Activated B cell treated with CpG ODN at 0.5 μM for 24 hours (primary cell): ENCODE measurements at places on chromosomes 1 and 21. TPM values are rescaled to one million over a fixed set of nuclear protein-coding genes. Genes with fewer than 3 reads are reported as not detected.

PADI1 gene
- not detected in 2 replicates for total RNA-seq

HRNR gene
- not detected in 2 replicates for total RNA-seq

DNA sequence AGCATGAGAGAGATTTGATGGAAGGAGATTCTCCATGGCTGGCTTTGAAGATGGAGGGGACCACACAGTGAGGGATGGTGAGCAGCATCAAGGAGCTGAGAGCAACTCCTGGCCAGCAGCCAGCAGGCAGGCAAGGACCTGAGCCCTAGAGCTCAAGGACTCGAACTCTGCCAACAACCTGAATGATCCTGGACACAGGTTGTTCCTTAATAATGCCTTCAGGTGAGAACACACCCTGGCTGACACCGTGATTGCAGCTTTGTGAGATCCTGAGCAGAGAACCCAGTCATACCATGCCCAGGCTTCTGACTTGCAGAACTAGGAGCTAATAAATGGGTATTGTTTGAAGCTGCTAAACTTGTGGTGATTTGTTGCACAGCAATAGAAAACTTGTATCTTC, 183.1 kb downstream of the LMX1A start:
- no peak overlapping the region for H3K27ac ChIP-seq
- peaks cover 4% of the 10 kb centered on the region for H3K27me3 ChIP-seq
- H3K36me3 ChIP-seq, result no peaks in the 10 kb centered on the region
- H3K4me3 ChIP-seq, result no peak overlapping the region
- DNase-seq, result no peak
- H3K4me1 ChIP-seq, result no peaks in the 10 kb centered on the region

DNA sequence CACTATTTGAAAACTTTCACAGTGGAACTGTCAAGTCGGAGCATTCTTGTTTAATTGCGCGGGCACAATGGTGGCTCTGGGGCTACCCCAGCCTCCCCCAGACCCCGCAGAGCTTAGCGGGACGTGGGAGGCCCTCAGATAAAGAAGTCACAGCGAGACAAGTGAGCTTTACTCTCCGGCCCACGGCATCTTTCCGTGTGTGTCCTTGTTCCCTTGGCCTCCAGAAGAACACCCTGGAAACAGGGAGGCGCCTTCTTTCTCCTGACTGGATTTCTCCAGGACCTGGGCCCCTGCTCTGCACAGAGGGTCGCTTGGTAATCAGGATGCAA, 382.8 kb downstream of the RRAGC start:
- DNase-seq, result no peak
- H3K4me1 ChIP-seq, result peaks cover 69% of the 10 kb centered on the region
- peak overlapping the region; percentile 98 for H3K27ac ChIP-seq
- H3K4me3 ChIP-seq, result peak overlapping the region; percentile 91
- peaks cover 18% of the 10 kb centered on the region for H3K36me3 ChIP-seq
- H3K27me3 ChIP-seq, result no peaks in the 10 kb centered on the region

- no peak overlapping the region for H3K4me3 ChIP-seq
- H3K27ac ChIP-seq, result no peak overlapping the region
- no peaks in the 10 kb centered on the region for H3K4me1 ChIP-seq
- H3K36me3 ChIP-seq, result no peaks in the 10 kb centered on the region
- H3K27me3 ChIP-seq, result peaks cover 25% of the 10 kb centered on the region
- DNase-seq, result no peak
These were observed 25.6 kb upstream of the PLA2G2E start for GRCh38 chr1:19949016-19949415.

DNA sequence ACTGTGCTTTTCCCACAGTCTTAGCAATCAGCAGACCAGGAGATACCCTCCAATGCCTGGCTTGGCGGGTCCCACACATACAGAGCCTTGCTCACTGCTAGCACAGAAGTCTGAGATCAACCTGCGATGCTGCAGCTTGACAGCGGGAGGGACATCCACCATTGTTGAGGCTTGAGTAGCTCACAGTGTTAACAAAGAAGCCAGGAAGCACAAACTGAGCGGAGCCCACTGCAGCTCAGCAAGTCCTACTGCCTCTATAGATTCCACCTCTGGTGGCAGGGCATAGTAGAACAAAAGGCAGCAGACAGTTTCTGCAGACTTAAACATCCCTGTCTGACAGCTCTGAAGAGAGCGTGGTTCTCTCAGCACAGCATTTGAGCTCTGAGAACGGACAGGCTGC, 33.4 kb downstream of the MNDA start:
- H3K36me3 ChIP-seq, result peaks cover 3% of the 10 kb centered on the region
- no peak overlapping the region for H3K27ac ChIP-seq
- DNase-seq, result no peak
- H3K27me3 ChIP-seq, result peaks cover 12% of the 10 kb centered on the region
- H3K4me3 ChIP-seq, result no peak overlapping the region

DNA sequence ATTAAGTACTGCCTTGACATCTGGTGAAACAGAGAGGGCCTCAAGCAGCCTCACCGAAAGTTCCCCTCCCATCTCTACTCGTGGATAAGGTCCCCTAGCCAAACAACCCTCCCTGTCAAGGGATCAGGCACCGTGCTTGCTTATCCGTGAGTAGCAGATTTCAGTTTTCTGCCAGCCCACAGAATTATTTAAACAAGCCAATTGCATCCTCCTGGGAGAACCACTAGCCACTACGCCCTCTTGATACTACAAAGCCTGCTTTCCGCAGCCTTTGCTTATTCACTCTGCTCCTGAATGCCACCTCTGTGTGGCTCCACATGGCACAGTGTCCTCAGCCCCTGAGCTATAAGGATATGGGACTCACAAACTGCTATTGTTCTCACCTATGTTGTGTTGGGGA, 5.9 kb upstream of the TFF2 start:
- H3K27ac ChIP-seq, result no peak overlapping the region
- no peak for DNase-seq
- H3K36me3 ChIP-seq, result peaks cover 3% of the 10 kb centered on the region
- H3K4me3 ChIP-seq, result no peak overlapping the region

GRCh38 chr1:230423951-230424350, 2.2 kb downstream of the PGBD5 start:
- H3K36me3 ChIP-seq, result no peaks in the 10 kb centered on the region
- H3K27ac ChIP-seq, result no peak overlapping the region
- H3K4me3 ChIP-seq, result peak overlapping the region; percentile 12
- peaks cover 12% of the 10 kb centered on the region for H3K4me1 ChIP-seq
